Brain (organoid and tissue), 16 donors: ENCODE measurements at places on chromosomes 3 and 15. TPM values are rescaled to one million over a fixed set of nuclear protein-coding genes. Genes with fewer than 3 reads are reported as not detected.

DNA sequence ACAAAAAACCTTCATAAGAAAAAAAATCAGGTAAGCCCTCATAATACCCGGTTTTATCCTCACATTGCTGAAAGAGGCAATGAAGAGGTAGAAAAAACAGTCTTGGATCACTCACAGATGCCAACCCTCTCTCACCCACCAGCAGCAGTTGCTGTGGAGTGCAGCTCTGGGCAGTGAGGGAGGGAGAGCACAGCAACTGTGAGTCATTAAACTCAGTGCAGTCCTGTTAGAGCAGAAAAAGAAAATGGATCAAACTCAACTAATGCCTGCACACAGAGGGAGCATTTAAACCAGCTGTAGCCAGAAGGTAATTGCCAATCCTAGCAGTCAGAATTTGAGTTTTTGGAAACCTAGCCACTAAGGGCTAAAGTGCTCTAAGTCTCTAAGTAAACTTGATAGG is 1050.6 kb upstream of the ALCAM start:
- no peak for DNase-seq

DNA sequence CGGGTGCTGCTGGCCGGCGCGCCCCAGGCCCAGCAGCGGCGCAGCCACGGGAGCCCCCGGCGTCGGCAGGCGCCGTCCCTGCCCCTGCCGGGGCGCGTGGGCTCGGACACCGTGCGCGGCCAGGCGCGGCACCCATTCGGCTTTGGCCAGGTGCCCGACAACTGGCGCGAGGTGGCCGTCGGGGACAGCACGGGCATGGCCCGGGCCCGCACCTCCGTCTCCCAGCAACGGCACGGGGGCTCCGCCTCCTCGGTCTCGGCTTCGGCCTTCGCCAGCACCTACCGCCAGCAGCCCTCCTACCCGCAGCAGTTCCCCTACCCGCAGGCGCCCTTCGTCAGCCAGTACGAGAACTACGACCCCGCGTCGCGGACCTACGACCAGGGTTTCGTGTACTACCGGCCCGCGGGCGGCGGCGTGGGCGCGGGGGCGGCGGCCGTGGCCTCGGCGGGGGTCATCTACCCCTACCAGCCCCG is 777 bp downstream of the LOXL1 start:
- peak; percentile 50 for DNase-seq

GRCh38 chr15:80873366-80873952 is 94.3 kb downstream of the CEMIP start:
- DNase-seq, result no peak

- no peak for DNase-seq
These were observed 5.8 kb downstream of the USP4 start for GRCh38 chr3:49333916-49334633.

DNA sequence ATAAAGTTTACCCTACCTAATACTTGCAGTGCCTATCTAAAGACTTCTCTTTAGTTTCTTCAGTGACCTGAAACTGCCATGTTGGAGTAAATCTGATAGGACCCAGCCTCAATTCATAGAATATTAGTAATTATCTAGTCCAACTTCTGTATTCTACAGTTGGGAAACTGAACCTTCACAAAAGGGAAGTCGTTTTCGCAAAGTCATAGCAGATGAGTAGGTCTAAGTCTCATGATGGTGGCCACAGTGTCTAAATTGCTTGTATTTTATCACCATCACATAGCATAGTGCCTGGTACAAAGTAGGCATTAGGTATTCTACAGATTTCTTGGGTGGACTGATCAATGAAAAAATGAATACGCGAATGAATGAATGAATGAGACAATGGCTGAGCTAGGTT is 8.4 kb downstream of the GMNC start:
- DNase-seq, result no peak

DNA sequence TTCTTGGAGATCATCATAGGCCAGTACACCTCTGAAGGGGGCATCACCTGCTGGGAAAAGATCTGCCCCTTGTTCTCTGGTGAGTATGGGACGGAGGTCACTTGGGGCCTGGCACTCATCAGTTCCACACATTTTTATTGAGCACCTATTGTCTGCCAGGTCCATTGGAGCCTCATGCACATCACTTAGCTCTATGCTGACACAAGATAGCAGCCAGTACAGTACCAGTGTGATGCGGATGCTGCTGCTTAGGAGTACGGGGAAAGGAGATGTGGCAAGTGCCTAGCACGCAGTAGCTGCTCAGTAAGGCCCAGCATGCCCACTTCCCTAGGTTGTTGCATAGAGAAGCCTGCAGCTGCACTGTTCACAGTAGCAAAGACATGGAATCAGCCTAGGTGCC is 43.4 kb downstream of the SLC6A6 start:
- no peak for DNase-seq

DNA sequence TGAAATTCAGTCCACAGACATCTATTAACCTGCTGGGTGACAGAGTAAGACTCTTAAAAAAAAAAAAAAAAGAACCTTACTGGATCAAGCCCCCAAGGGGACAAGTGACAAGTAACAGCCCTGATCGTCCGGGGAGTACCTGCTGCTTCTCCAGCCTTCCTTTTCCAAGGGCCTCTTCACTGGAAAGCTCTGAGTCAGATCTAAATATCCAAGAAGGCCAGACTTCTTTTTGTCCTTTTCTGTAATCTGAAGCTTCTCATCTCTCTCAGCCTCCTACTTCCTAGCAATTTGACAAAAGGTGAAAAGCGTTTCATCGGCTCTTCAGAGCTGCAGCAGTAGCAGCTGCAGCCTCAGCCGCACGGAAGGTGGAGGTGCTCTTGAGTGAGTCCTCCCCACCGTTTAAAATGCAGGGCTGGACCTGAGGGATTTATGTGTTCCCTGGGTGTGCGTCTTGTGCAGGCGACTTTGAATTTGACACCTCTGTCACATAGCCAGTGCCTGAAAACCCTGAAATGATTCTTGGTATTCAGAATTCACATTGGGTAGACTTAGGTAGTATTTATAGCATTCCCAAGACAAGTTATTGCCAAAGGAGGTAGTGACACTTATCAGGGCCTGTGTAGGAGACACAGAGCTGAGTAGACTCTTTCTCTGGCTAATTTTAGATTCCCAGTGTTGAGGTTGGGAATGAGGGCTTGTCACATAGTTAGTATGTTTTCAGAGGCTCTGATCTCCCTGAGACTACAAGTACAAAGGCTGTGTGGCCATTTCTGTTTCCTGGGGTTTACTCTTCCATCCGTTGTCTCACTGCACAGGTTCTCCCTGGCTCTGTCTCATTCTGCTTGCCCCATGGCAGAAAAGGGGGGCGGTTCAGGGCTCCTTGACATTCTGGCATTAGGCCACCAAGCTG is 291.2 kb upstream of the C2CD4B start:
- DNase-seq, result peak; percentile 69

GRCh38 chr3:195907934-195908693 is at the start of gene TNK2:
TNK2 (minus strand) TSS chr3:195908551; CDS start chr3:195888588, 19,963 bp downstream.
- DNase-seq, result no peak

- no peak for DNase-seq
These were observed 186.6 kb upstream of the BCL6 start for GRCh38 chr3:187931770-187932278.

GRCh38 chr15:31438601-31439265 is 112.1 kb downstream of the KLF13 start:
- DNase-seq, result no peak

DNA sequence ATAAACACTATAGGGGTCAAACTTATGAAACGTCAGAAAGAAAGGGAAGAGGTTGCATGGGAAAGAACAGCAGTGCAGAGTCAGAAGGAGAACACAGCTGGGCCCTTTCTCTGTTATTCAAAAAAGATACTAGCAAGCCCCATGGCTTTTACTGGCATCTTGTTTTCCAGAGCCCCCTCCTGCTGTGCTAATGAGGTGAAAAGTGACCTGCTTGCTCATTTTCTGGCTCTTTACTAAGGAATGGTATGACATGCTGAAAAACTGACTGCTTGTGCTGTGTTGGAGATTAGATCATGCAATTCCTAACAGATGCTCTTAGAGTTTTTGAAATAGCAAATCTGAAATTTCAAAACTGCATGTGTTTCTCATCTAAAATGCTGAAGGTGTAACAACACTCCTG is 541.6 kb upstream of the ALCAM start:
- DNase-seq, result peak; percentile 77

GRCh38 chr3:73144276-73144675 is 82.8 kb downstream of the EBLN2 start:
- DNase-seq, result no peak

- peak; percentile 84 for DNase-seq
These were observed at the start of gene CNTN3 for GRCh38 chr3:74614107-74614967. CNTN3 (minus strand) TSS chr3:74614659; CDS start chr3:74521112, 93,547 bp downstream.

DNA sequence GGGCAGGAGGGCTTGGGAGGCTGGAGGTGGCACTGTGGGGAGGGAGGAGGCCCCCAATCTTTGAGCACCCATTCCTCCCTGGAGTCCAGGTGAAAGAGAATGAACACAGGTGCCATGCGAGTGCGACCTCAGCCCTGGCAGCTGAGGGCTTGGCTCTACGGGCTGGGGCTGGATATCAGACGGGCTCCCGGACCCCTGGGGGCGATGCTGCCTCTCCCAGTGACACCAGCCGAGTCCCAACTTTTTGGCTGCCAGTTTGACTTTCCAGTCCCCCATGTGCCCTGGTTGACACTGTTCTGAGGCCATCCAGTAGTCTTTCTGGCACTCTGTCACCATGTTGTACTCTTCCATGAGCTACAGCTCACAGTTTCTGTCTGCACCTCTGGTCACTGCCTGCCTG is 1.2 kb downstream of the VILL start:
- DNase-seq, result no peak

DNA sequence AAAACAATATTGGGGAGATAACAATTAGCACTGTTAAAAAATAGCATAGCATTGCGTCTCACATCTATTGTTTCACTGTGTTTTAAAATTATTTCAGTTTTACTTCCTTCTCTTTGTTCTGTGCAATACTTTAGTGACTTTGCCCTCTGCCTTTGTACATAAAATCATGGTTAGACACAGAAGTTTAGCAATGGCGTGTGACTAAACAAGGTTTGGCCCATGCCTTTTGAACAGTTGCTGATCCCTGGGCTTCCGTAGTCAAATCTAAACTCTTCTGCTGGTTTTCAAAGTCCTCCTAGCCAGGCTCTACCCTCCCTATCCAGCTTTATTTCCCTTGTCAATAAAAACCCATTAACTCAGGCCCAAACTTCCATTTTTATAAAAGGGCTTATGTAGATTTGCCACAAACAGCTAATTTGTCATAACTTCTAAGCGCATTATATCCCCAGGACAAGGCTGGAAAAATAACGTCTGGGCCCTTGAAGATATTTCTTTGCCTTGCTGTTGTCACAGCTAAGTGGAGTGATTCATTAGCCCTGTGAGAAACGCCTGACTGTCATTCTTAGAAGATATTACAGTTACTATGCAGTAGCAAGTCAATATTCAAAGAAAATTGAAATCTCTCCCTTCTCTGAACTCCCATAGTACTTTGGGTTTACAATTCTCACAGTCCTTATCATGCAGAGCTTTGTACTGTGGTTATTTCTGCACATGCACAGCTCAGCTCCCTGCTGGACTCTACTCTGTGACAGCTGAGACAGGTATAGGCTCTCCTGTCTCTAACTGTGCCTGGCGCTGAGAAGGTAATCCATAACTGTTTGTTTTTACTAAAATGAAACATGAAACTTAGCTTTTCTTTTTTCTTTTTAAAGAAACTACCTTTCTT is 123.4 kb upstream of the SLC24A5 start:
- DNase-seq, result no peak

The SH3GL3 gene
- 16.8 TPM for polyA plus RNA-seq

The DTWD1 gene
- polyA plus RNA-seq, result 7.3 TPM

The CMTM7 gene
- polyA plus RNA-seq, result 2.5 TPM

The SOX14 gene
- polyA plus RNA-seq, result 0.15 TPM
